ENCODE measurements at places on chromosomes 1 and 21.

DNA sequence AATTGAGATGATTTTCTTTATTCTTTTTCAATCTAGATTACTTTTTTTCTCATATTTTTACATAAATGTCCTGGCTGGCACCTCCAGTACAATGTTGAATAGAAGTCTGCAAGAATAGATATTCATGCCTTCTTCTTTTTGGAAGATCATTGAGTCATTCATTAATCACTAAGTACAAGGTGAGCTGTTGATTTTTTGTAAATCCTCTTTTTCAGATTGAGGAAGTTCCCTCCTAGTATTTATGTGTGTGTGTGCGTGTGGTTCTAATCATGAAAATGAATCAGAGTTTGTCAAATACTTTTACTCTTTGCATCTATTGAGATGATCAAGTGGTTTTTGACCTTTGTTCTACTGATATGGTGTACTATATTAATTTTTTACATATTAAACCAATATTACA, 859.3 kb downstream of the KCNT2 start:
- DNase-seq = no peak

GRCh38 chr1:202935844-202936243, 8.8 kb upstream of the KLHL12 start:
- no peak for DNase-seq

- DNase-seq = no peak
These were observed 100.9 kb downstream of the PLPPR5 start for GRCh38 chr1:98903726-98904125.

- DNase-seq = no peak
These were observed 367.4 kb downstream of the RPS6KC1 start for GRCh38 chr1:213418268-213419071.

DNA sequence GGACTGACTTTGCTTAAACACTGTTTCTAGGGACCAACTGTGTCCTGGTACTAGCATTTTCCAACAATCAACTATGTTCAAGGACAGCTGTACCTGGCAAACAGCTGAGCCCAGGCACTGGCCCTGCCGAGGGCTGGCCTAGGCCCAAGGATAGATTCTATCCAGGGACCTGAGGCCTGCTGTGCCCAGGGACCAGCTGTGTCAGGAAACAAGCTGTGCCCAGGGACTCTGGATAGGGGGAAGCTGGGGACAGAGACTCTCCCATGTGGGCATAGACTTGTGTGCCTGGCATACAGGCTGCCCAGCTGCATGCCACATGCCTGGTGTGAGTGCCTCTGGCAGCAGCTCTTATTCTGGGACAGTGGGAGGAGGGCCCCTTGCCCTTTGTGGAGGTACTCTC, 38.1 kb upstream of the POU3F1 start:
- no peak for DNase-seq

GRCh38 chr1:175124861-175125260, 57.2 kb downstream of the TNN start:
- no peak for DNase-seq

DNA sequence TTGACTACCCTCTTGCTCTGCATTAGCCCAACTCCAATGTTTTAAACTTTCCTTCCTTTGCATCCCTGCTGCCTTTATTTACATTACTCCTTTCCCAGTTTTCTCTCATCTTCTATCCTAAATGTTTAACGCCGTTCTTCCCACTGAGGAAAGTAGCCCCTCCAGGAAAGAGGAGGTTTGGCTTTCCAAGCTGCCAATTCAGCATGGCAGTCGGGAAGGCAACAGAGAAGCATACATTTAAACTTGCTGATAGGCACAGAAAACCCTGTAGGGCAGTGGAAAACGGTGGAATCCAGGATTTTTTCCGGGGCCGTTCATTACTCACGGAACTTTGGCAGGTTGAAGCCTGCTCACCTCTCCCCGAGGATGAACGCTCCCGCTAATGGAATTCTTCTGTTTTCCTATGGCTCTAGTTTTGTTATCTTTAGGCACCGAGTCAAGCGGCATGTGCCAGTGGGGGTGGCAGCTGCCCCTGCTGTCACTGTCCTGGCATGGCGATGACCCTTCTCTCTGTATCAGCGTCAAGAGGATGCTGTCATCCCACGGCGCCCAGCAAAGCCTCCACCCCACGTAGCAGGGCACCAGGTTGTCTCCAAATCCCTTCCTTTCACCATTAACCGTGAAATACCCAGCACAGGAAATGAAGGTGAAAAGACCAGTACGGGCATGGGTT, 48.3 kb downstream of the ZBTB18 start:
- DNase-seq = no peak

- peak; percentile 36 for DNase-seq
These were observed 3.6 kb upstream of the SETDB1 start for GRCh38 chr1:150922519-150922975.

DNA sequence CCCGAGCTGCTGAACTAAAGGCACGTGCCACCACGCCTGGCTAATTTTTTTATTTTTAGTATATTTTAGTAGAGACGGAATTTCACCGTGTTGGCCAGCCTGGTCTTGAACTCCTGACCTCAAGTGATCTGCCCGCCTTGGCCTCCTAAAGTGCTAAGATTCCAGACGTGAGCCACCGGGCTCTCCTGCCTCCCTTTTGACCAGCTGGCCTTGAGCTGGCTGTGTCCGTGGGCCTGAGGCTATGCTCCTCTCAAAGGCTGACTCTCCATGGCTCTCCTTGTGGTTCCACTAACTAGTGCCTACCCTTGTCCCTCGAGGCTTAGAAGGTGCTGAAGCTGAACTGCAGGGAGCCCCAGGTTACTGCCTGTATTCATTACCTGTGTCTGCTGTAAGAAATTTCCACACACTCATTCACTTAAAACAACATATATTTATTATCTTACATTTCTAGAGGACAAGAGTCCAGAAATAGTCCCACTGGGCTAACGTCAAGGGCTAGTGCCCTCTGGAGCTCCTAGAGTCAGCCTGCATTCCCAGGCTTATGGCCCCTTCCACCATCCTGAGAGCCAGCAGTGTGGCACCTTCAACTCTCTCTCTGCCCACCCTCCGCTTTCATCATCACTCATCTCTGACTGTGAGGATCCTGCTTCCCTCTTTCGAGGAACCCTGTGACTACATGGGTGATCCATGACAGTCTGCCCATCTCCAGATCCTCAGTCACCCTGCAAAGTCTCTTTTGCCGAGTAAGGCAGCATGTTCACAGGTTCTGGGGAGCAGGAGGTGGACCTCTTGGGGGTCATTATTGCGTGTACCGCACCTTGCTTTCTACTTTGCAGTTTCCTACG, 34.9 kb downstream of the ETS2 start:
- no peak for DNase-seq

- no peak for DNase-seq
These were observed 43.8 kb upstream of the RAVER2 start for GRCh38 chr1:64701071-64701470.
